GM12878 (cell line): ENCODE measurements at places on chromosomes 7 and 10. TPM values are rescaled to one million over a fixed set of nuclear protein-coding genes. Genes with fewer than 3 reads are reported as not detected.

GRCh38 chr7:156475666-156476065, 164.9 kb upstream of the RNF32 start:
- DNase-seq, result no peak

- no peak for DNase-seq
Measured at GRCh38 chr7:148720472-148720871, 21.8 kb downstream of the CUL1 start.

ETV1 gene
- polyA plus RNA-seq, result 0.03 TPM in 1 of 2 replicates, not detected in the other

DNA sequence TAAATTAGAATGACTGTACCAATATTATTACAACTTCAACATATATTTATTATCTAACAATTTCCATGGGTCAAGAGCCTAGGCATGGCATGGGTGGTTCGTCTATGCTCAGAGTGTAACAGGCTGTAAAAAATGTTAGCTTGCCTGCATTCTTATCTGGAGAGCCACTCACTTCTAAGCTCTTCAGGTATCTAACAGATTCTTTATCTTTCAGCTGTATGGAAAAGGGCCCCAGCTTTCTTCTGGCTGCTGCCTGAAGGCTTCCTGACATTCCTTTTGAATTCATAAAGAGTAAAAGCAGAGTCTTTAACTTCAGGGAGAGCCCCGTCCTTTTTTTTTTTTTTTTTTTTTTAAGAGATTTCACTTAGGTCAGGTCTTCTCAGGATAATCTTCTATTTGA, 648.8 kb downstream of the NXPH1 start:
- no peak for DNase-seq

ANXA8L1 gene
- 0.29 and 0.37 TPM in 2 replicates for polyA plus RNA-seq

DNA sequence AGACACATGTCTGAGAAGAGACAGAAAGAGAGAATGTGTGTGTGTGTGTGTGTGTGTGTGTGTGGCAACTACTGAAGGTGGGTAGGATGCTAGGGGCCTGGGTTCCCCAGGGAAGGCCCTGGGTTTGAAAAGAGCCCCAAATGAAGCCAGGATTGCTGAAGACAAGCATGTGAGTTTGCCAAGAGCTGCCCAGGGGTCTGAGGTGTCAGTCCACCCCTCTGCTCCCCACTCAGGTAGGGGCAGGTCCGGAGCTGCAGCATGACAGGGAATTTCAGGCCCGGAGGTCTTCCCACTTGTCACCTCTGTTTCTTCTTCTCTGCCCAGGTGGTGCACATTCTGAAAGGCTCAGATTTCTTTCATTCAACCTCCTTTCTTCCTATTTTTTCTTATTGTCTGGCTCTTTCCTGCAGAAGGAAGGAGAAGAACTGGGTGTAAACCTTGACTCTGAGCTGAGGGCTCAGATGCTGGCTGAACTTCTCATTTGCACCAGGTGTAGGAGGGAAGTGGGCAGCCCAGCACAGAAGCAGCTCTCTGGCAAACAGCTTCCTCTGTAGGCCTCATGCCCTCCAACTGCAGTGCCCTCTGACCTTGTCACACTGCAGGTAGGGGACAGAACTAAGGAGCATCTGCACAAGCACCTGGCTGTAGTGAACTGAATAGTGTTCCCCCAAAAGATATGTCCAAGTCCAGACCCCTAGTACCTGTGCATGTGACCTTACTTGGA, 79.6 kb upstream of the LRRC4 start:
- no peak for DNase-seq

- DNase-seq, result no peak
Measured at GRCh38 chr7:122719010-122719578, 16.4 kb upstream of the RNF148 start.

SUPV3L1 gene
- 57.3 and 57.8 TPM in 2 replicates for polyA plus RNA-seq

LLCFC1 gene
- not detected in 2 replicates for polyA plus RNA-seq

DNA sequence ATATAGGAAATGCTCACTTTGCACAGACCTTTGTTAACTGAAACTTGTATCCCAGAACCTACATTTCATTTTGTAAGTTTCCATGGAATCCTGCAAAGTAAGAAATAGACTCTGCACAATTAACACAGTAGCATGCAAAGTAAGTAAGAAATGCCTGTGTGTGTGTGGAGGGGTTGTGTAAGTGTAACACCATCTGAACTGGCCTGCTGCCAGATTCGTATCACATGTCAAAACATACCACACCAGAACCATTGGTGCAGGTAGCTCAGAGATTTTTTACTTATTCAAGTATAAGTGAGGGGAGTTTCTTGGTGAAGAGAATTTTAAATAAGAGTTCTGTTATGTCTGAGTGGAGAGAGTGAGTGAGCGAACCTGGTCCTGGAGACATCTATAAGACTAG, 17.9 kb upstream of the DDX21 start:
- no peak for DNase-seq

LIPF gene
- polyA plus RNA-seq, result not detected in 2 replicates

DNA sequence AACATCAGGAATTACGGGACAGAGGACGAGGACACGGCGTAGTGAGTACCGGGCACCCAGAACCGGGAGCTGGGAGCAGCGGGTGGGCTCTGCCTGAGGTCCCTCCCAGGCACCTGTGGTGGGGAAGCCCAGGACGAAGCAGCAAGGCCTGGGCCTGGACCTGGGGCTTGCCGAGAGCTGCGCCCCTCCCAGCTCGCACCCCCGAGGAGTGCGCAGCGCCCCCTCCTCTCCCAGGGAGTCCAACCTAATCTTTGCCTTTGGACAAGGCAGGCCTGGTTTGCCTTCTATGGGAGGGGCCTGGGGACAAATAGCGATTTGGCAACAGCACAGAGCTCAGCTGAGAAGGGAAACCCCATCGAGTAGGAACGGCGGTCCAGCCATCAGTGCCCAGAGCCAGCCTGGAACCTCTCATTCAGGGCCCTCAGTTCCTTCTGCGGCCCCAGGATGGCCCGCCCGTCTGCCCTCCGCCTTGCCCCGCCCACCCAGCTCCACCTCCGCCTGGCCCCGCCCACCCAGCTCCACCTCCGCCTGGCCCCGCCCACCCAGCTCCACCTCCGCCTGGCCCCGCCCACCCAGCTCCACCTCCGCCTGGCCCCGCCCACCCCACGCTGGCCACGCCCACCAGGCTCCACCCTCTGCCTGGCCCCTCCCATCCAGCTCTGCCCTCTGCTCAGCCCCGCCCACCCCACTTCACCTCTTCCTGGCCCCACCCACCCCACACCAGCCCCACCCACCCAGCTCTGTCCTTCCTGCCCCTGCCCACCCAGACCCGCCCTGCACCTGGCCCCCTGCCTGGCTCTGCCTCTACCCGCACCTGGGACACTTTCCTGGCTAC, 32.5 kb upstream of the KNDC1 start:
- no peak for DNase-seq

ICA1 gene
- 3.3 TPM in 2 replicates for polyA plus RNA-seq

- DNase-seq, result no peak
Measured at GRCh38 chr10:132363376-132363775, 31.4 kb downstream of the LRRC27 start.

DNA sequence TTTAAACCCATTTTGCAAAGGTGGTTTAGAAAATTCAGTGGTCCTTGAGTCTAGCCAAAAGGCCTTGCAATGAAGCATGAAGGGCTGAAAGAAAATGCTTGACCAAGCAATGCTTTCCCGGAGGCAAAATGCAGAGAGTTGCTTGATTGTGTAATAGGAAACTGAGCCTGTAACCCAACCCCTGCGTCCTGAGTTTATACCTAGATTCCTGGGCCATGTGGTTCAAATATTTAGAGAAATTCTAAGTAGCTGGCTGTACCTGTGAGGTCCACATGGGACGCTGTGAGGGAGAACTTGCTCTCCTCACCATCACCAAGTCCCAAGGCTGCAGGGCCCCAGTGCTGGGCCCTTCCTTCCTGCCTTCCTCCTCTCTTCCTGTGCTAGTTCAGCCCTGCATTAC, 45.7 kb downstream of the CXCL12 start:
- DNase-seq, result no peak

GRCh38 chr10:79398642-79399041, 46.8 kb downstream of the ZCCHC24 start:
- DNase-seq, result no peak

- no peak for DNase-seq
Measured at GRCh38 chr7:158364451-158364850, 223.2 kb downstream of the PTPRN2 start.

GRCh38 chr7:73840715-73841379, 1.5 kb downstream of the METTL27 start:
- no peak for DNase-seq

SLC37A3 gene
- polyA plus RNA-seq, result 5.8 and 10.5 TPM in 2 replicates

CYP2W1 gene
- polyA plus RNA-seq, result not detected in 2 replicates

CHST12 gene
- polyA plus RNA-seq, result 11.8 and 15.8 TPM in 2 replicates

DNA sequence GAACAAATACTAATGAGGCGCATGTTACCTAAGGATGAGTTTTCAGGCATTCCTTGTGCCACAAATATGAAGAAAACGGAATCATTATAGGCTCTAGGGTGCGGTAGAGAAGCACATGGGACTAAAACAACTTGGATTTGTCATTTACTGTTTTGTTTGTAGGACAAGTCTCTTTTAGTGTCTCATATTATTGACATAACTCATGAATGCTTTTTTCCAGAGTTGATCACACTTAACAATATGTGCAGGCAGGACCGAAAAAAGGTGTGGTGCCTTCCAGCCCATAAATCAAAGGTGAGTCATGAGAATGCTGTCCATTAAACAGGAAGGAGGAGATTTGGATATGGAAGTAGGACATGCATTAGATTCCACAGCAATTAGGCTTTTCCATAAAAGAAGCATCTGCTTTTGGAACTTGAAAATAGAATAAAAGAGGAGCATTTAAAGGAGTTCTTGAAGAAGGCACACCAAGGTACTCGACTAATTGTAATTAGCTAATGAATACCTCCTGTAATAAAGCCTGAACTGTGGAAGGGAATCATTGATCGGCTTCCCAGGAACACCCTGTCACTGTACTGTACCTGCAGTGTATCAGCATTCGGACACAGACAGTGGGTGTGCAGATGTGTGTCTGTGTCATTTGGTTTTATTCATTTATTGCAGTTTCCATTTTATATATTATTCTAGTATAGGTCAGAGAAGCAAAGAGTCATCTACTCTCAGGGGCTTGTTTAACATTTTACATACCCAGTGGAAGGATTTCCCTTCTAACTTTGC, 119.7 kb upstream of the KLF14 start:
- no peak for DNase-seq

GRCh38 chr10:110773693-110774068, 98.0 kb upstream of the PDCD4 start:
- no peak for DNase-seq

- DNase-seq, result no peak
Measured at GRCh38 chr10:95660283-95660682, 3.8 kb upstream of the ALDH18A1 start.

AQP1 gene
- not detected in 2 replicates for polyA plus RNA-seq

MKX gene
- not detected in 2 replicates for polyA plus RNA-seq

- DNase-seq, result no peak
Measured at GRCh38 chr7:69691734-69692133, 93.5 kb downstream of the AUTS2 start.

NME8 gene
- 0.20 TPM in 1 of 2 replicates, not detected in the other for polyA plus RNA-seq

GRCh38 chr7:106031300-106032035, 68.4 kb downstream of the CDHR3 start:
- no peak for DNase-seq

DNA sequence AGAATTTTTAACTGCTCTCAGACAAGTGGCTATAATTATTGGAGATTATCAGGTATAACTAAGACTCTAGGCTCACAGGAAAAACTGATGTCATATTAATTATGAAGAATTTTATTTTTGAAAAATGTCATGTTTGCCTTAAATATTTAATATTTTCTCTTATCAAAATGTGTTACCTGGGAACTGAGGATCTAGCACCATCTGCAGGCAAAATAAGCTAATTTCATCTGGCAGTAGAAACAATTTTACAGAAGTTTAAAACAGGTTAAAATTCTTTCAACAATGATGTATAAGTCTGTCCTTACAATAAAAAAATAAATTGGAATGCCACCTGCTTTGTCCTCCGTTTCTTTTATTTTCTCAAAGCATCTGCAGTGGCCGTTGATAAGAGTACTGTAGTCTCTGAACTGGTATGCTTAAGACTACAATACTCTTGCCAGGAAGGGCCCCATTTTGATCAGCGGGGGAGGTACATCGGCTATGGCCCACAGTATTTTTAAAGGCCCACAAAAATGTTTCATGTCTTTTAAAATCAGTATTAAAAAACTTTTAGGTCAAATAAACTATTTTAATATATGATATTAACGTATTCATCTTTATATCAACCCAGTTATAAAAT, 81.3 kb downstream of the VWDE start:
- DNase-seq, result no peak

GRCh38 chr10:104036069-104036384, 49.7 kb downstream of the COL17A1 start:
- DNase-seq, result no peak

PNLIPRP3 gene
- polyA plus RNA-seq, result not detected in 2 replicates

PRLHR gene
- polyA plus RNA-seq, result not detected in 2 replicates

TMEM229A gene
- polyA plus RNA-seq, result not detected in 2 replicates

DNA sequence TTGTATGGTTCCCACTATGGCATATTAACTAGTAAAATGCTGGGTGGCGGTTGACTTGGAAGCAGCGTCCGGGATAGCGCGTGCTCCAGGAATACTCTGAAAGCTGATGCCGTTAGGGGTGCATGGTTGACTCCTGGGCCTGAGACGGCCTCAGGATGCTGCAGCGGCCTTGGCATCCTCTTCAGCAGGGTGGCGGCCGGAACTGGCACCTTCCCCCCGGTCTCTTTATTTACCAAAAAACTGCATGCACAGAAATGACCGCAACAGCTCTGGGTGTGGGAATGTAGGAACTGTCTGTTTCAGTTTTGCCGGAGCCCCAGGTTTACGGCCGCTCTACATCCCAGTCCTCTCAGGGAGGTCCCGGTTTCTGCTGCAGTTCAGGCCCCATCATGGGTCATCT, 28.8 kb downstream of the PFKP start:
- no peak for DNase-seq
